ENCODE measurements at places on chromosomes 16 and 17.

DNA sequence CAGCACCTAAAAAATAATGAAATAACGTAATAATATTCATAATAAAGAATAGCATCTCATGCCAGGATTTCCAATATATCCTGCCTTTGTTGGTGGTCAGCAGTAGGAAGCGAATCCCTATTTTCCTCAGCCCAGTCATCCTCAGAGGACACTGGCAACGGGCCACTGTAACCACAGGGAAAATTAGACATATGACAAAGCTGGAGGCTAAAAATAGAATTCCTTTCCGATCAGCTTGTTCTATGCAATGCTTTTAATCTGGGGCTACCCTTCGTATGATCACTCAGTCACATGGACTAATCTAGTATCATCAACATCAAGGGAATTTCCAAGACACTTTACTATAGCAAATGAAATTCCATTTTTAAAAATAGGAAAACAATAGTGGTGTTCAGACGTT is 246.9 kb upstream of the KCNJ16 start:
- no peak for DNase-seq

DNA sequence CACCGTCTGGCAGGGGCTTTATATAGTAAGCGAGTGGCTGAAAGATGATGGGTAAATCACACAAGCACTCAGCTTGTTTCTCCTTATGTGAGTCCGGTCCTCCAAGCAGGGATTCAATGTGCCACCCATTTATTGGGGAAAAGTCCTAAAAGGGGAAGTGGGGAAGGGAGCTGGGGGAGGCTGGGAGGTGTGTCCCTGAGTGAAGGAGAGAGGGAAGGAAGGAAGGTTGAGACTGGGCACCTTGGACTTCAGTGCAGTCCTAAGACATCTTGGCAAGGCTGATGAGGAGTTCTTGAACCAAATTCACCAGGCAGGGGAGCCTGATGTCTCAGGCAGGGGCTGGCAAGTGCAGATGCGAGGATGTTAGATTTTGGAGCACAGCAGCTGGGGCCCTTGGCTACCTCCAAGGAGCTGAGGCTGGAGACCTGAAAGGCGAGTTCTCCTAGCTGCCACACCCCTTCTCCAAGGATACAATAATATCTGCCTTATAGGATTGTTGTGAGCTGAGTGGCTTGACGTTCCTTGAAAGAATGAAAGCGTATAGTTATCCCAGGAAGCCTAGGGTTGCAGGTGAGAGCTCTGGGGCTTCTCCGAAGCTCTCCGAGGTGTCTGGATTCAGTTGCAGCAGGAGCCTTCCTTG is 23.0 kb upstream of the CYLD start:
- DNase-seq = no peak

- DNase-seq = no peak
Observed at GRCh38 chr16:5581908-5582307, 484.3 kb upstream of the EEF2KMT start.

GRCh38 chr17:8345951-8346665 is 6.5 kb downstream of the ODF4 start:
- no peak for DNase-seq

GRCh38 chr16:85753559-85753958 is 2.7 kb upstream of the C16orf74 start:
- DNase-seq = no peak

- DNase-seq = no peak
Observed at GRCh38 chr17:43909537-43910231, 2.3 kb upstream of the MPP2 start.

All from CD4-positive, alpha-beta T cell treated with Interleukin-6 at 100 ng/mL for 8 hours (primary cell).